ENCODE measurements at places on chromosomes 12 and 14.

- no peak for DNase-seq
Measured at GRCh38 chr12:29739279-29739991, 44.3 kb downstream of the TMTC1 start.

DNA sequence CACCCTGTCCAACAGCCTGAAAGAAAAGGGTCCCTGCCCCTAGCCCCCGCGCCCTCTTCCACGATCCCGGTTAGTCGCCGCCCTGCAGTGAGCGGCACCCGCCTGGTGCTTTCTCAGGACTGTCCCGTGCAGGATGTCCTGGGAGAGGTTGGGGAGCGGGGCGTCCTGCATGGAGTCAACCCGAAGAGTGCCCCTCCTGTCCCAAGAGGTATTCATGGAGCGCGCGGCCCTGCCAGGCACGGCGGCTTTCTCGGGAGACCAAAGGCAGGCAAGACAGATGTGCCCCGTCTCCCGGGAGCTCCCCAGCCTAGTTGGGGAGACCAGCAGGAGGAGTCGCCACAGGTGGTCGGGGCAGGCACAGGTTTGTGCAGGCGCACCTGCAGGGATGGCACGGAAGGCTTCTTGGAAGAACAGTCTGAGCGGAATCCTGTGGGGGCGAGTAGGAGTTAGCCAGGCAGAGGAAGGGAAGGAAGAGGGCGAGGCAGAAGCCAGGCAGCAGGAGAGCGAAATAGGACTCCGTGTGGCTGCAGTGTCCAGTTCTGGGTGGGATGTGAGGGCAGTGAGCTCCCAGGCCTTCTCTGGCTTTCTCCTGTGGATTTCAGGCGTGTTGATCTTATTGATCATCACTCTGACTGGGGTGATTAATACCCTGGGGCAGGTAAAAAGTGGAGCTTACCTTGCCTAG is 723 bp downstream of the SIVA1 start:
- no peak for DNase-seq

DNA sequence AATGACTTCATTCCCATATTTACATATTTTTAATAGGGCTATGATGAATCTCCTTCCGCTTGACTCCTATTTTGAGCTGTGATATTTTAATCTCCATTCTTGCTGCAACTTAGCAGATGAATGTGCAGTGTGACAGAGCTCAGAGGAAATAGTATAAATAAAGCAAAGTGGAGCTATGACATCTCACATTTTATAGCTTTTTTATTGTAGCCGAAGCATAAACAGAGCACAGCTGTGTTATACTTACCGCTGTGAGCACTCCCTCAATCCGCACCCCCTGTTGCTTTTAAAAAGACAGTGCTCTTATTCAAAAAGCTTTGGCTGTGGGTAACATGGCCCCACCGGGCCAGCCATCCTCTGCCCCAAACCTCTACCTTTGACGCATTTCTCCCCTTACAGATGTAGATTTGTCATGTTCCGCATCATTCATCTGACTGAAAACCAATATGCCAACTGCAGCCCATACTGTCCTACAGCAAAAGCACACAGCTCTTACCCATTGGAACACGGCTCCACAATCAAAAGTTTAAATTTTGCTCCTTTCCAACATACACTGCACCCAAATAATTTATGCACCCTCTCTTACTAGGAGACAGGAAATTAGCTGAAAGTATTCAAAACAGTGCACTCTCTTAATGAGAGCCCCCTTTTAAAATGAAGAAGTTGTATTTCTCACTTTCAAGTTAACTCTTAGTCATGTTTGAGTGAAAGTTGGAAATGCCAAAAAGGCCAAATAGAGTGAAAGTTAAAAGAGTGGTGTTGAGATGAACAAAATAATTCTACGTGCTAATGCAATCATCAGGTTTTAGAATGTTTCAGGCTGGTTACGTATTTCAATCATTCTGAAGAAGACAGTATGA is 429.3 kb upstream of the SOX5 start:
- DNase-seq, result no peak

DNA sequence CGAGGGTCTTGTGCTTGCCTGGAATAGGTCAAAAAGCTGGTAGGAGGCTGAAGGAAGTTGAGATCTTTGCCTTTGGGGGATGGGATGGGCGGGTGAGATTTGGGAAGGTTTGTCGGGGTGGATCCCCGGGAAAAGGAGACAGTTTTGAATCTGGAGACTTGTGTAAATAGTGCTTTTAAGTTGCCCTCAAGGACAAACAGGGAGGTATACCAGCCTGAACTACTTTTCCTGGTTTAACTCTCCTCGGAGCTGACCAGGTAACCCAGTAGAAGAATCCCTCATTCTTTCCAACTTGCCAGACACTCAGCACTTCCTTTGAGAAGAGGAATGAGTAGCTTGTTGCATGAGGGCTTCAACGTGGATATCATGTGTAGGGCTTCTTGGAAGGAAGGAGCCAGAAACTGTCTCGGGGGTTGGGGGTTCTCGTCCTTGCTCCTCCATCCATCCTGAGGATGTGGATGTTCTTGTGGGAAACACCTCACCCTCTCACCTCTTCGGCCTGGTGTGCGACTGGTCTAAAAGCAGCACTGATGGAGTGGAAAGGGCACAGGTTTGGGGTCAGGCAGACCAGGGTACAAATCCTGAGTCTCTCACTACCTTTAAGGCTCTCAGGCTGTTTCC is 1.9 kb downstream of the TEAD4 start:
- DNase-seq, result no peak

GRCh38 chr12:96036765-96037455 is 1.5 kb upstream of the LTA4H start:
- no peak for DNase-seq

DNA sequence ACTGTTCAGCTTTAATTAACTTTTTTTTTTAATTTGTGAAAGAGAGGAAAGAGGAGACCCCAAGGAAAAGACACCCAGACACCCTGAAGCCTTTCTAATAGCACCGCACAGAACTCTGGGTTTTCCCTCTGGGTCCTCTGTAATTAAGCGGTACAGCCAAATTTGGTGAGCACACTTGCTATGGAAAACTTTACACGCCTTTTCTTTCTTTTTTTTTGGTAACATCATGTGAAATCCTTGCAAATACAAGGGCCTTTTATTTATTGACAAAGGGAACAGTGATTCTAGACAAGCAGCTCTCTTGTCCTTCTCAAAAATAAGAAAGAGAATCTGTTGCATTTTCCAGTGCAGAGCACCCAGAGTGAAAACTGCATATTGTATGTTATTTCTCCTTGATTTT is 44.4 kb upstream of the CPM start:
- DNase-seq, result no peak

DNA sequence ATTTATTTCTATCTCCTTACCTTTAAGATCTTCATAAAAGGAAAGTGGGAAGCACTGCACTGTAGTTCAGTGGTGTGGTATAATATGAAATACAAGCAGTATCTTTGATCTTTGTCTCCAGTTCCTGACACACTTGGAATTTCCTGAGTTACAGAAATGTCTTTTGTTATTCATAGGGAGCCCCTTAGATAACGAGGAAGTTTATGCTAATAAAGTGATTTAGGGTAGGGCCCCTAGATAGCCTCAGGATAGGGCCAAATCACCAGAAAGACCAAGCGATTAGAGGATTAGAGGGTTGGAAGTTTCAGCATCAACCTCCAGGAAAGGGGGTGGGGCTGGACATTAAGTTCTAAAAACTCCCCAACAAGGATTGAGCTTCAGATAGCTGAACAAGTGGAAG is 29.9 kb upstream of the DDHD1 start:
- DNase-seq, result no peak

- no peak for DNase-seq
Measured at GRCh38 chr12:115017346-115017745, 333.4 kb upstream of the TBX3 start.

DNA sequence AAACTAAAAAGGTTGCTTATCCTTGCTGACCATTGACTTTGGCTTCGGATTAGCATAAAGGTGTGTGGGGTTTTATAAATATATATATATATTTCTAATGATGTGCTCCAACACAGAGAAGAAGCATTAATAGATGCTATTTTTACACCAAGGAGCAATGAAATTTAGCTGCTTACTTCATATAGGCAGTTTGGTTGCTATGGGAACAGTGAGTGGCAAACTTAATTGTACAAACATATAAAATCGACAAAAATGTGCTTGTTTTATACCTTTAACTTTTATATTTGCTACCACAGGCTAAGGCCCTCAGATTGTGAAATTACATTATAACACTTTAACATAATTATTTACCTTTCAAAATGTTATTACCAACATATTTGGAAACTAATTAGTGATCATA is 303.4 kb downstream of the SEC23A start:
- no peak for DNase-seq

DNA sequence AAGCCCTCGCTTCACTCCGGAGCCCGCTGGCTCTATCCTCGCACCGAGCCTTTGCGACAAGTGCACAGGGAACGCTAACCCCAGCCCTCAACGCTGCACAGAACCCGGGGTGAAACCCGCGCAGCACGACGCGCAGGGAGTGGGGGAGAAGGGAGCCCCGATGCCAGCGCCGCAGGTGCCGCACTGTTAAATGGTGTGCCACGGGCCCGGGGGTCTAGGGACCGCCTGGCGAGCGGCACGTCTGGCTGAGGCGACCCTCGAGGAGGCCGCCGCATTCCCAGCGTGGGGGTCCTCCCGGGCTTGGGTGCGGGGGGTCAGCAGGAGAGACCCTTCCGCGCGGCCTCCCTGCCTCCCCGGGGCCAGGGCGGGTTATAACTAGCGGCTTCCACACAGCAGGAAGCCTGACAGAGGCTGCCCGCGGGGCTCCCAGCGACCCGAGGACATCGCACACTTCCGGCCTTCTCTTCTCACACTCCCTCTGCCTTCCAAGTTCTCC is 23.8 kb upstream of the LRTM2 start:
- DNase-seq, result peak; percentile 41

- DNase-seq, result no peak
Measured at GRCh38 chr12:130880411-130880885, 8.6 kb downstream of the RAN start.

- DNase-seq, result no peak
Measured at GRCh38 chr14:106455026-106455425, 928.6 kb downstream of the TMEM121 start.

GRCh38 chr14:92352158-92352985 is 29.4 kb downstream of the SLC24A4 start:
- no peak for DNase-seq

DNA sequence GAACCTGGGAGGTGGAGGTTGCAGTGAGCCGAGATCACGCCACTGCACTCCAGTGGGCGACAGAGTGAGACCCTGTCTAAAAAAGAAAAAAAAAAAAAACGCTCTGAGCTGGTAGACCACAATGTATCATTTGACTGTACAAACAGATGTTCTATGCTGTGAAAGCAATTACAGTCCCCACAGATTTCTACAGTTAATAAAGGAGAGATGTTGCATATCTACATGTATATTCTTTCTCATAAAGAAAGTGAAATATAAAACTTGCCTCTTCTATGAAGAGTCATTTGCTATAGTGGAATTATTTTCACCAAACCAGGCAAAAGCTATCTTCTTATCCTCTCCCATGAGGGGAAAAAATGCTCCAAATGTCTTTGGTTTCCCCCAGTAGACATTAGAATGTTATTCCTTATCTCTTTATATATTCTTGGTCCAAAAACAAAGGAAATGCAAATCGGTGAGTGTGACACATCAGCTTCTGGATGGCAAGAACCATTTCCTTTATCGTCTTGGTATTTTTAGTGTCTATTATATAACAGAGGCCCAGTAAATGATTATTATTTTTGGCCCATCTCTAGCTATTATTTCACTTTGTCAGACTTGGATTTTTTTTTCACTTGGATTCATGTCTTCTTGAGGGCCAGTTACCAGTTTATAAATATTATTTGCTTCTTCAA is 230.4 kb downstream of the SSPN start:
- DNase-seq, result no peak

GRCh38 chr14:92121207-92121669 is 268 bp downstream of the NDUFB1 start:
- no peak for DNase-seq

- no peak for DNase-seq
Measured at GRCh38 chr14:24885410-24885913, 164.5 kb downstream of the STXBP6 start.

DNA sequence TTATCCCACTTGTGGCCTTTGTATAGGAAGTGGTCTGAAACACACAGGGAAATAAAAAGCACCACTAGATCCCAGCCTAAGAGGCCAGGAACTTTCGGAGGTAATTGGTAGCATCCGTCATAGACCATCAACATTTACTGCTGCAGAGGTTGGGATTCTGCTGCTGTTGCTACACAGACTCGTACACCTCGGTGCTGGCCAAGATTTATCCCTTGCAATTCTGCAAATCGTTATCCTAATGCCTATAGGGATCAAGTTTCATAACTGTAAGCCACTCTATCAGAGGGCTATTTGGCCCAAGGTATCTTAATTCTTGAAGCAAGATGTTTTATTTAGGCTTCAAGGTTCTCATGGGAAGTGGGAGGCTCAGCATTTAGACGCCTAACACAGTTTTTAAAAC is 913.6 kb downstream of the GALC start:
- no peak for DNase-seq

DNA sequence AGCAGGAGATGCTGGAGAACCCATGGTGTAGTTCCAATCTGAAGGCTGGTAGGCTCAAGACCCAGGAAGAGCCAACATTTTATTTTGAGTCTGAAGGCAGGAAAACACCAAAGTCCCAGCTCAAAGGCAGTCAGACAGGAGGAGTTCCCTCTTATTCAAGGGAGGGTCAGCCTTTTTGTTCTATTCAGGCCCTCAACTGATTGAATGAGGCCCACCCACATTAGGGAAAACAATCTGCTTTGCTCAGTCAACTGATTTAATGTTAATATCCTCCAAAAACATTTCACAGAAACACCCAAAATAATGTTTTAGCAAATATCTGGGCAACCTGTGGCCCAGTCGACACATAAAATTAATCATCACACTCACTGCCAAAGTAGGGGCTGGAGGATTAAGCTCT is 130.8 kb downstream of the LMNTD1 start:
- DNase-seq, result no peak

DNA sequence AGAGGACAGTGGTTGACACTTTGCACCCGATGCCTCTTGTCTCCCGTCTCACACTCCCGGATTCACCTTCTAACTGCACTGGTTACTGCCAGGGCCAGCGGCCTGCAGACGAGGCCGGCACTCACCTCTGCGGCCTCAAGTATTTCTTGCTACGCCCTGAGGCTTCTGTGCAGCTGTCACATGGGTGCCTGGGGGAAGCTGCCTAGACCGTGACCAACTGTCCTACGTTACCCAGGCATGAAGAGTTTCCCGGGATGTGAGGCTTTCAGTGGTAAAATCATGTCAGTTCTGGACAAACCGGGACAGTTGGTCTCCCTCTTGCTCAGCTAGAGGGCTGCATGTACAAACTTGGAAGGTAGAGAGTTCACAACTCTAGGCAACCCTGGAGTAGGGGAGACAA is 274.5 kb downstream of the GLT1D1 start:
- DNase-seq, result no peak

- DNase-seq, result no peak
Measured at GRCh38 chr12:93894391-93895088, 217.4 kb downstream of the CRADD start.
